NCI-H82 (cell line): ENCODE measurements at places on chromosomes 3 and 15.

GRCh38 chr3:193114431-193115340 is 126.3 kb upstream of the PLAAT1 start:
- DNase-seq, result no peak

GRCh38 chr3:182384221-182384620 is 409.1 kb upstream of the ATP11B start:
- no peak for DNase-seq

DNA sequence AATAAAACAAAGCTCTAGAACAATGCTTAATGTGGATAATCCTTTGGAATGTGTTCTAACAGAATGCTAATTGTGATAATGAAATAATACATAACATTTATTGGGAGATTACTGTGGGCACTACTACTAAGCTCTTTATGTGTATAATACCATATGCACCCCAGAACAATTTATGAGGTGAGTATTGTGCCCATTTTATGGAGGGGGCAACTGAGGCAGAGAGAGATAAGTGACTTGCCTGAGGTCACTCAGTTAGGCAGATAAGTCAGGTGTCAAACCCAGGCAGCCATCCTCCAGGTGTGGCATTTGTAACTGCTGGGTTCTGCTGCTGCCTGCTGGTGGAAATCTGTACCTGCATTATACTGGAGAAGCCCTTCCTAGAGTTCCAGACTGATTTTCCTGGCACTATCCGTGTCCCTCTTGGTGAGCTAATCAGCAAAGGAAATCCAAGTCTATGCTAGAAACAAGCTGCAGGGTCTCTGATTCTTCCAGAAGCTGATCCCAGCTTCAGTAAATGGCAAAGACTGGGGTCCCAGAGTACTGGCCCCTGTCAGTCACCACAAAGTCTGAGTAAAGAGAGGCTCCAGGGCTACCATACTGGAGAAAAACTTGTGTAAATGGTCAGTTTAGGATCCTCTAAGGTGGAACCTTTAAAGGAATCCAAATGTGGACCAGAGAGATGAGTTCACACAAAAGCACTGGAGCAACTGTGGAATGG is 22.6 kb upstream of the RBP1 start:
- DNase-seq, result peak; percentile 82

DNA sequence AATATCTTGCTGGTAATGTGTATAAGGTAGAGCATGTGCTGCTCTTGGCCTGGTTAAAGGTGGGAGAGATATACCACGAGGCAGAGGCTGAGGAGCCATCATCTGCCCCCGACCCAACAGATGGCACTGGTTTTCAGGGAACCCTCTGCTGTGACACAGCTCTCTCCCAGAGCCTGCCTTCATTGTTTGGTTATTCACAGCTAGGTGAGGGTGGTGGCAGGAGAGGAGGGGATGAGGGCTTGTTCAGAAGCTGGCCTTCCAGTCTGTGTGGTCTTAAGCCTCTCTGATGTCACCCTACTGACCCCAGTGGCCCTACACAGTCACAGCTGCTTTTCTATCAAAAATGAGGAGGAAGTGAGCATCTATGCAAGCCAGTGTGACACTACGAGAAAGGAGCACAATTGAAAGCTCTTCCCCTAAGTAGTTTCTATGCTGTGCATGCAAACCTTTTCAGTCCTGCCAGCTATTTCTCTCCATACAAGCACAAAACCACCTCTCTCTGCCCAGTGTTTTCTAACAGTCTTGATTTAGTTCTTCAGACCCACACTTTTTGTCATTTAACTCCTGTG is 258.4 kb upstream of the AGTR1 start:
- DNase-seq, result peak; percentile 18

GRCh38 chr15:90047956-90048575 is 46.9 kb downstream of the ZNF710 start:
- no peak for DNase-seq

DNA sequence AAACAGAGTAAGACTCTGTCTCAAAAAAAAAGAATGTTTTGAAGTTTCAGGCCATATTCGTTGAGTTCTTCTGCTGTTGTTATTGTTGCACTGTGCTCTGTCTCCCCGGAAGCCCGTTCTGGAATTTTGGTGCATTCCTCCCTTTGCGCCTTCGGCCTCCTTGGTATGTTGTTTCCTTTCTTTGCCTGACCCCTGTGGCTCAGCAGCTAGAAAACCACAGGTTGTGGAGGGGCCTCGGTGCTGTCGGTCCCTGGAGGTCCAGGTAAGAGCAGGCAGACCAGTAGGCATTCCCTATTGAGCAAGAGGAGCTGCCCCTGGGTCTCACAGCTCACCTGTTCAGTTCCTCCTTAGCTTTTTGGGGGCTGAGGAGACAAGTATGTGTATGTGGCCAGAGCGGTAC is 51.0 kb upstream of the DLG1 start:
- no peak for DNase-seq

DNA sequence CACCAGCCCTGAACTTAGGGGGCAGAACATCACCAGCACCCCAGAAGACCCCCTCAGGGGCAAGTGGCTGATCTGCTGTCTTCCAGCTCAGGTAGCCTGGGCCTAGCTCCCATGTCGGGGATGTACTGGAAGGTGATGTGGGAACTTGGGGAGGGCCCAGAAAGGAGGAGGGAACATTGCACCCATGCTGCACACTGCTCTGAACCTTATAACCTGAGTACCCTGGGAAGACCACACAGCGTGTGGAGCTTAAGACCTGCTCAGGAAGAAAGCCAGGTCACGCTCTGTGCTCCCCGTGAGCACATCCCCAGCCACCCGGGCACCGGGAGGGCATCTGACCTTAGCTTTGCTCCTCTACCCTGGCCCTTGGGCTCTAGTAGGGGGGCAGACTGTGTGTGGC is 159.4 kb downstream of the ATP10A start:
- no peak for DNase-seq

- no peak for DNase-seq
Observed at GRCh38 chr3:185521349-185522138, 22.7 kb upstream of the TMEM41A start.

DNA sequence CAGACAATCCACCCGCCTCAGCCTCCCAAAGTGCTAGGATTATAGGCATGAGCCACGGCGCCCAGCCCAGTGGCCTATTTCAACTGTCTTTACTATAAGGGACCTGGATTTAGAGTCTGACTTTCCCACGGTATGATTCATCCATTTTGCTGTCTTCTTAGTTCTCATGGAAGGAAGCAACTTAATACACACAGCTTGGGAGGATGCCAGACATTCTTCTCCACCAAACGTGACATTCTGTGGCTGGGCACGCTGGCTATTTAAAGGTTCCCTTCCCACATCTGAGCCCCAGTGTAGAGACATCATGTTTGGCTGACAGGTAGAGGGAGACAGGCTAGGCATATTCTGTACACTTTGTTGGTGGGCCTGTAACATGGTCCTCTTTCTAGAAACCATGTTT is 26.2 kb downstream of the FAM43A start:
- DNase-seq, result no peak
